ENCODE measurements at places on chromosomes 3 and 15. TPM values are rescaled to one million over a fixed set of nuclear protein-coding genes. Genes with fewer than 3 reads are reported as not detected.
A peak's percentile ranks its signal among the peaks of the same experiment; 100 is the strongest.

DNA sequence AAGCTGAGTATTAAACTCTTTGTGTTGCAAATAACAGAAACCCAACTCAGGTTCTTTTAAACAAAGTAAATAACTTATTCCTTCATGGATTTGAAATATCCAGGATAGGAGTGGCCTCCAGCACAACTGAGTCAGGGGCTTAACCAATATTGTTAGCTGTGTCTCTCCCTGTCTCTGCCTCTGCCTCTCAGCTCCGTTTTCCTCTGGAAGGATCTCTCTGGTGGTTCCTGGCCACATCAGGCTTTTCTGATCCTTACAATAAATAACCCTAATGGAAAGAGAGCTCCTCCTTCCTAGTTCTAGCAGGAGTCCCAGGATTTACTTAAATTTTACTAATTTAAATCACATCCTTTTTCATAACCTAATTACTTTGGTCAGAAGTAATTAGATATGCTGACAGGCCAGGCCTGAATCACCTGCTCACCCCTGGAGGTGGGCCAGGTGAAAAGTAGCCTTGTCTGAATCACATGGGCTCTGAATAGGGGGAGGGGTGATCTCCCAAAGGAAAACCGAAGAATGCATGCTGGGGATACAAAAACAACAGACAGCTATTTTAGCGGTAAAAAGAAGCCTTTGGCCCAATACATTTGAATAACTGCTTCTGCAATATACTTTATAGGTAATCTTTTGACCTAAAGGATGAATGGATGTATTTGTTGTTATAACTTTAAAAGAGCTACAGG lies 75.4 kb downstream of the REC114 start:
- no peak for DNase-seq

DNA sequence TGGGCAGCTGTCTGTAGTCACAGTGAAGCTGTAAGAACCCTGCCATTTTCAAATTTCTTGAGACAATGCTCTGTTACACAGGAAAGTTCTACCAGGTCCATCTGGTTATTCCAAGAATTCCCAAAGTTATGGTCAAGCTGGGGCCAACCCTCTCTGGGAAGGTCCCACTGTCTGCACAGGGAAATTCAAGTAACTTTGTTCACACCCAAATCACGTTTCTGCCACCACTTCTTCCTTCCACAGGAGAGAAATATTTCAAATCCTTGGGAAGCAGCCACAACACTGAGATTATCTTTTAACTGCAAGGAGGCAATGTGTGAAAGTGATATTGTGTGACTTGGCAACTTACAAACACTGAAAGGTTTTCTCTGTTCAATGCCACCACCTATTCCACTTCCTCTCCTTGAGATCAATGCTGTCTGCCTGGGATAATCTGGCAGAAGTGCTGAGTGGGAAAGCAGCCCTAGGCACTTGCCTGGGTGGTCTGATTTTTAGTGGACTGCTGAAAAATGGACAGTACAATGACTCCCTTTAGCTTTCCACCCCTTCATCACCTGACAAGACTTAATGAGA lies 5.6 kb downstream of the SCAMP2 start:
- DNase-seq = no peak

- no peak for DNase-seq
Measured at GRCh38 chr3:186467969-186468368, 76.2 kb downstream of the CRYGS start.

Gene REC114
- not detected for total RNA-seq

- DNase-seq = no peak
Measured at GRCh38 chr3:145865399-145866018, 295.5 kb downstream of the PLOD2 start.

GRCh38 chr3:181330257-181330656 lies 340.7 kb upstream of the DNAJC19 start:
- no peak for DNase-seq

Gene EPHB1
- total RNA-seq = 0.86 TPM

DNA sequence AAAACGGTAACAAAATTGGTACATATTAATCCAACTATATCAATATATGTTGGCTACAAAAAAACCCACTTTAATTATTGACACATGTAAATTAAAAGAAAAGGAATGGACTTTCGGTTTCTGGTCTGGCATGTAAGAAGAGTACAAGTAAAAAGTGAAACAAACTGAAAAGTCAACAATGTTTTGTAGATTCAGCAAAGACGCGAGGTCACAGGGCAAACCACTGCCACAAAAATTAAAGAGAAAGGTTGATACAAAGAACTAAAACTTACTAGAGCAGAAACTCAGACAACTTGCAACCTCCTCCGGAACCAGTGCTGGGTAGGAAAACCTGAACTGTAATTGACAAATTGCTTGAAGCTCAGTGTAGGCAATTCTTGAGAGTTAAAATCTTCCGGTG lies 110.6 kb upstream of the ARPP21 start:
- DNase-seq = no peak

- DNase-seq = no peak
Measured at GRCh38 chr3:146692254-146692653, 87.1 kb upstream of the PLSCR5 start.

DNA sequence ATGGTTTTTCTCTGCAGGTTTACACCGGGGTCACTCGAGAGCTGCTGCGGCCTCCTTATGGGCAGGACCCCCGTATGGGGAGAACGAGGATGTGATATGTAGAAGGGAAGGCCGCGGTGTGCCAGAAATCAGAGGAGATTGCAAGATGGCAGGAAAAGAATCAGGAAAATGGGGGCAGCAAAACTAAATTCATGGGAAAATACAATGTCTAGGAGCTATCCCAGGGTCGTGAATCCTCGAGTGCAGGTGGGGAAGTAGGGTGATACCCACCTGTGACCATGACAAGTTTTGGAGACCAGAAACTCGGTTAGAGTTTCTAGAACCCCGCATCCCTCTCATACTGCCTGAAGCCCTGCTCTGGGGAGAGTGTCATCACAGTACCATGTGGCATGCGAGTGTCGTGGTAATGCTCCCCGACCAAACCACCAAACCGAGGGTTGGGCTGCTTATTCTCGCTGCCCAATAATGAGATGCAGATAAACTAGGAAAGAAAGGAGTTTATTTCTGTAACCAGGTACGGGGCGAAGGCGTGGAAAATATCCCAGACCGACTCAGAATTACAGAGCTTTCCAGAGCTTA lies 781 bp downstream of the TRNT1 start:
- no peak for DNase-seq

- no peak for DNase-seq
Measured at GRCh38 chr15:56346414-56346813, 18.8 kb upstream of the TEX9 start.

Gene ZNF662
- total RNA-seq = not detected

- DNase-seq = no peak
Measured at GRCh38 chr3:159458010-159458409, 530.6 kb upstream of the IL12A start.

GRCh38 chr3:193621127-193621526 lies 28.1 kb downstream of the OPA1 start:
- DNase-seq = no peak

Gene FOXB1
- not detected for total RNA-seq

DNA sequence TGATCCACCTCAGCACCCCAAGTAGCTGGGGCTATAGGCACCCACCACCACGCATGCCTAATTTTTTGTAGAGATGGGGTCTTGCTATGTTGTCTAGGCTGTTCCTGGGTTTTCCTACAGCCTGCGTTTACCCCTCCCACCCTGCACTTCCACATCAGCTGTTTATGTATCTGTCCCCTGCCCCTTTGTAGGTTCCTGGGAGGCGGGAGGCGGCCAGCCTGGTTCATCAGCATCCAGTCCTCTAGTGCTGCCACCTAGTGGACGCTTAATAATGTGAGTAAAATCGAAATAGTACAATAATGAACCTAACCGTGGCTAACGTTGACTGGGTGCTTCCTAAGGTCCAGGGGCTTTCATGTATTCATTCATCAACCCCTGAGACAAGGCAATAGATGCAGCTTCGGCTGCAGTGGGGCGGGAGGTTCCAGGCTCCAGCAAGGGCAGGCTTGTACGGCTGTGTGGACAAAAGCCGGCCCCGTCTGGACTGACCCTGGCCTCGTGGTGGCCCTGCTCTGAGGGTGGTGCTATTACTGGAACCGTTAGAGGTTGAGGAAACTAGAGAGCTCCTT lies 1.2 kb upstream of the LCTL start:
- peak; percentile 58 for DNase-seq

Gene VGLL3
- 0.10 TPM for total RNA-seq

GRCh38 chr15:75164625-75165350 lies 36.9 kb upstream of the C15orf39 start:
- no peak for DNase-seq

DNA sequence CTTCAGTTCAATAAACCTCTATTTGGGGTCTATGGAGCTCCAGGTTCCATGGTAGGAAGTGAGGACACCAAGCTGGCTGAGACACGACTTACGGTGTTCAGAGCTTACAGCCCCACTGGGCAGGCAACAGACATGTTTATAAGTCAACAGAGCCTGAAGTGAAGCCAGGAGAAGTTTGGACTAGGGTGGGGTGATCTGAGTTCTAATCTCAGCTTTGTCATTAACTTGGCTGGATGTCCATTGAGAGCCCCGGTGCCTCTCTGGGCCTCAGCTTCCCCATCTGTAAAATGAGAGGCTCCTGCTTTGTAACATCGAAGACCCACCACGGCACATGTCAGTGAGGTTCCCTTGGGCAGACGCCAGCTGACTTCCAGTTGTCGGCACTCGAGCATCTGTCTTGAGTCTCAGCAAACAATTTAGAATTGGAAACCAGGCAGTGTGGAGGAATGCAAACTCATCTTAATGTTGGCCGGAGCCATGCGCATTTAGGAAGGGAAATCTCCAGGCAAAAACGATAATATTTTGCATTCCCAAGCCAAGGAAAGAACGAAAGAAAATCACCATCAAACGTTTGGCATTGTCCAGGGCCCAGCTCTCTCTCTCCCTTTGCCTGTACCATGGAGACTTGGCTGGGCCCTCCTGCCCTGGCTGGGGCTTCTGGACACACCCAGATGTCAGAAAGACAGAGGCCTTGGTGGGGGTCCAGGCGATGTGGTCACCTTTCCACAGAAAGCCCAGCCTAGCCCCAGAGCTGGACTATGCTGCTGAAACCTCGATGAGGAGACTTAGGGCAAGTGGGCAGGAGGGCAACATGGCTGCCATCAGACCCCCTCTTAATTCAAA lies 18.4 kb downstream of the ITGA11 start:
- DNase-seq = no peak

Gene ZNF717
- 0.12 TPM for total RNA-seq

Gene TUSC7
- total RNA-seq = not detected

GRCh38 chr3:4709341-4709740 lies 216.2 kb downstream of the ITPR1 start:
- DNase-seq = no peak

Gene GOLGA6L7
- not detected for total RNA-seq

DNA sequence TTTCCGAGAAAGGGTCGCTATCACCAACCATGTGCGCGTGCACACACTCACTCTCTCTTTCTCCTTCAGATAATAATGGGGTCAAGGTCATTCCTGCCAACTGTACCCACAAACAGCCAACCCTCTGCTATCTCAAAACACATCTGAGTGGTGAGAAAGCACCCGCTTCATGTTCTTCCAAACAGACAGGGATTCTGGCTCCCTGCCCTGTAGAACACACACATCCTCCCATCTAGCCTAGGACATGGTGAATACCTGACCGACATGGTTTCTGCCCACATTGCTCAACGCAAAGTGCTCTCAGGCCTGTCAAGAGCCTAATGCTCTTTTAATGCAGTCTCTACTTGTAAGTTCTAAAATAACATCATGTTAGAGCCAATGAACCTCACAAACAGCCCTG lies 302.2 kb downstream of the FOXP1 start:
- DNase-seq = no peak

DNA sequence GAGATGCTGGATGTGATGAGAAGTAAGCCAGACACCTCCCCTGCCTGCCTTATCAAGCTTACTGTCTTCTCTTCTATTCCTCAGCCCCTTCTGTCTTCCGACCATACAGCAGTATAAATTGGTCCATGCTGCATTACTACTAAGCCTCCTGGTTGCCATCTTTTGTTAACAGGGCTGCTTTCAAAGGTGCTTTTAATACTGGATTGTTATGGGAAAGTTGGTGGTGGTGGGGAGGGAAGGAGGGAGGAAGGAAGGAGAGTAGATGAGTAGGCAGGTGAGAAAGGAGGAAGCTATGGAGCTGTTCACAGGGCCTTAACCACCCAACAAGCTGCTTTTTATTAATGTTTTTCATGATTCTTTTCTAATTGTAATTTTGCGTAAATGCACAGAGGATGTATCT lies 114.9 kb downstream of the SLC25A26 start:
- DNase-seq = no peak

- no peak for DNase-seq
Measured at GRCh38 chr3:29932696-29933325, 651.9 kb downstream of the RBMS3 start.

- no peak for DNase-seq
Measured at GRCh38 chr3:13079510-13079909, 6.3 kb upstream of the IQSEC1 start.

DNA sequence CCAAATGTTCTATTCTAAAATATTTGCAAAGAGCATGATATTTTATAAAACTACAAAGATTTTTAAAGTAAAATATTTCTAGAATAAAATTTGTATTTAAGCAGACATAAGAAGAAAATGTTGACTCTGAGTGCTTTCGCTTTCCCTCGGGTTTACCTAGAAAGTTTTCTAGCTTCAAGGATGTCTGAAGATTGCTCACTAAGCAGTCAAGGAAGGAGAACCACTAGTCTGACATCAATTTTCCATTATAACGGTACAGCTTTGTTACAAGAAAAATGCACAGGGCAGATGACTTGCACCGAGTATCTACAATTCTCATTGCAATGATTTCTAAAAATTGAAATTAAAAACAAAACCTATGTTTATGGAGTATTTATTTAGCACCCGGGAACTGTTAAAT lies 14.2 kb downstream of the GPR15 start:
- DNase-seq = no peak

GRCh38 chr3:194640829-194641228 lies 7.6 kb upstream of the TMEM44 start:
- peak; percentile 8 for DNase-seq

GRCh38 chr3:169563775-169564059 lies 99.8 kb downstream of the MECOM start:
- DNase-seq = no peak

GRCh38 chr3:63874769-63875168 lies 11.1 kb downstream of the ATXN7 start:
- no peak for DNase-seq

GRCh38 chr15:90782442-90782841 lies 65.3 kb downstream of the BLM start:
- no peak for DNase-seq

DNA sequence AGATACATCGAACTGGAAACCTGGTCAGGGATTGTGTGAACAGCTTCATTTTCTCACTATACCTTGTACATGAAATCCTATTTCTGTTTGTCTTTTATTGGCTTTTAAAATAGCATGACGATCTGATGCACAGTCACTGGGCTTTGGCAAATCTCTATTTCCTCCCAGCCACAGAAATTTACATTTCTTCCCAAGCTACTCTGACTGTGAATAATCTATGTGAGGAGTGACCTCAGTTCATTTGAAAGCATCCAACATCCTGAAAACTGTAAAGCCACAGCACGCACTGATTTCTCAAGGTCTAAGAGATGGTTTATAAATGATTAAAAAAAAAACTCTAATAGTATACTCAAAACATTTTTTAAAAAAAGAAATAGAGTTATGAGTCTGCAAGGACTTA lies 450.3 kb downstream of the IL5RA start:
- no peak for DNase-seq
